ENCODE measurements at places on chromosomes 16 and 17. TPM values are rescaled to one million over a fixed set of nuclear protein-coding genes. Genes with fewer than 3 reads are reported as not detected.

DNA sequence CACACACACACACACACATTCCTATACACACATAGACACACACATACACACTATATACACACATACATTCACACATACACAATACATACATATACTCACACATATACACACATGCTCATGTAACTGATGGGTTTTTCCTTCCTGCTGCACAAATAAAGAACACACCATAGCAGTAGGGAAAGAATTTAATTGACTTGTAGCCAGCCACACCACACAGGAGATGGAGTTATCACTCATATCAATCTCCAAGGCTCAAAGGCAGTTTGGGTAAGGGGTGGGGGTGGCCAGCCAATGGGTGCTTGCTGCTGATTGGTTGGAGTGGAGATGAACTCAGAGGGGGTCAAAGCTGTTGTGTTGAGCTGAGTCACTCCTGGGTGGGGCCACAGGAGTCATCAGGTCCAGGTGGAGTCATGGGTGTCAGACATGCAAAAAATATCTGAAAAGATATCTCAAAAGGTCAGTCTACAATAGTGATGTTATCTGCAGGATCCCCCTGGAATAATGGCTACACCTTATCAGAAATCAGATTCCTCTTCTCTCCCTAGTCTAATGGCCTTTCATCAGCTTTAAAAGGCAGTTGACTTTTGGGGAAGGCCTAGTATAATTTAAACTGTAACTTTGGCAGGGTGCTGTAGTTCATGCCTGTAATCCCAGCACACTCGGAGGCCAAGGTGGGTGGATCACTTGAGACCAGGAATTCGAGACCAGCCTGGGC is 46.1 kb downstream of the WSB1 start:
- peak; percentile 78 for DNase-seq

DNA sequence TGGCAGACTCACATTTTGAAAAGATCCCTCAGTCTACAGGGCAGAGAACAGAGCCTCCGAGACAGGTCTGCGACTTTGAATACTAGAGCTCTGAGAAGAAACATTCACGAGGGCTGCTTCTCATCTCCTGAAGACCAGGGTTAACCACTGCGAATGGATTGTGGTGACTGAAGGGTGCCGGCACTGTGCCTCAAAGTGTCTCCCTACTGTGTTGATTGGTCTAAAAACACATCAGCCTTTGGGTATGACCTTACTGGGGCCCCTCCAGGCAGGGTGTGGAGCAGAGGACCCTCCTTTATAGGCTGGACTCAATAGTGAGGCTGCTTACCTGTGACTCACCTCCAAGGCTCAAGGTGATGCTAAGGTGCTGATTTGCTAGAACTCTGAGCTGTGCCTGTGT is 2.6 kb upstream of the LGALS9 start:
- no peak for DNase-seq

- no peak for DNase-seq
Observed at GRCh38 chr17:79872762-79873161, 33.5 kb upstream of the CBX4 start.

The SEPTIN12 gene
- total RNA-seq: not detected

The KRT20 gene
- 1.5 TPM for total RNA-seq

DNA sequence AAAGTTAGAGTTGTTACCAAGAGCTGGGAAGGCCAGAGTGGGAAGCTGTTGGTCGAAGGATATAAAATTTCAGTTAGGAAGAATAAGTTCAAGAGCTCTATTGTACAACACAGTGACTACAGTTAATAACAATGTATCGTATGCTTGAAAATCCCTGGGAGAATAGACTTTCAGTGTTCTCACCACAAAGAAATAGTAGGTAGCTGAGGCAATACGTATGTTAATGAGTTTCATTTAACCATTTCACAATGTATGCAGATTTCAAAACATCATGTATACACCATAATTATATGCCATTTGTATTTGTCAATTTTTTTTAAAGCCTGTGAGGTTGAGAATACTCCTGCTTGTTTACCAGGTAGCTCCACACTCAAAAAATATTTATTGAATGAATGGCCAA is 41.5 kb upstream of the MYOCD start:
- DNase-seq: no peak

The UMOD gene
- not detected for total RNA-seq

- no peak for DNase-seq
Observed at GRCh38 chr16:85422632-85423550, 190.2 kb upstream of the GSE1 start.

DNA sequence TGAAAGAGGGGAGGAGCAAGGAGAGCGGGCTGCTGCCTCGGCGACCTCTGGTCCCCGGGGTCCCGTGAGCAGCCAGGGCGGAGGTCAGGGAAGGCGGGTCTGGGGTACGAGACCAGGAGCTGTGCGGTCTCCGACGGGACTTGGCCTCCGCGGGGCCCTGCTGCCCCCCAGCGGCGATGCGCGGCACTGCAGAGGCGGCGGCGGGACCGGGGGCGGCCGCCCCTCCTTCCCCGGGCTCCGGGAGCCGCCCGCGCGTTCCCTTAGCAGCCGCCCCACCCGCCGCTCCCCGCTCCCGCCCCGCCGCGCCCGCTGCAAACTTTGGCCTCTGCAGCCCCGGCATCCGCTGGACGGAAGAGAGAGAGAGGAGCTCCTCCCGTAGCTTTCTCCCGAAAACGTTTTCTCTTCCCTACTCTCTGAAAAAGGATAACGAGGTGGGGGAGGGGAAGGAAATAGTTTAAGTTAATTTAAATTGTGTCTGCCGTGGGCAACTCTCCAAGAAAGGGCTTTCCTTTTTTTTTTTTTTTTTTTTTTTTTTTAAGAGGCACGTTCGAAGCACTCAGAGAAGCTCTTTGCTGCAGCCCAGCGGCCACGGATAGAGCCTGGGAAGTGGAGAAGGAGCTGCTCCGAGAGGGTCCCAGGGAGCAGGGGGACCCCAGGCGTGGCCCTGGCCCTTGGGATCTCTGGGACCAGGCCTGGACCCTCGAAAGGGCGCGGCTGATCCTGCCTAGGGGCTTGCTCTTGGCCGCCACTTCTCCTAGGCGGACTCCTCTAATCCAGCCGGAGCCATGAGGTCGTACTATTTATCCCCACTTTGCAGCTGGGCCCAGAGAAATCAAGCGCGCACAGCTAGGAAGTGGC is 43.2 kb downstream of the C16orf82 start:
- DNase-seq: no peak

The TNS4 gene
- total RNA-seq: 36.6 TPM

DNA sequence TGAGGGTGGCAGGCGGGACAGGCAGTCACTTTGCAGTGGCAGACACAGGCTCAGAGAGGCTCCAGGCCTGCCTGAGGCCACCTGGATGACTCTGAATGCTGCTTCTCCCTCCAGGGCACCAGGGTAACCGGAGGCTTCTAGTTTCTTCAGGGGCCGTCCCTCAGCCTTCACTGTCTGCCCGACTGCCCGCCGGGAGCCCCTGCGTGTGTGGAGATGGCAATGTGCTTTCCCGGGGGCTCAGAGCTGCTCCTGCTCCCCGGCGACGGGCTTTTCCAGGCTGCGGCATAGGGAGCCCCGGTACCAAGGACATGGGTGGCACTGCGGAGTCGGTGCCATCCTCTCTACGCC is 51.5 kb downstream of the CBFA2T3 start:
- no peak for DNase-seq

DNA sequence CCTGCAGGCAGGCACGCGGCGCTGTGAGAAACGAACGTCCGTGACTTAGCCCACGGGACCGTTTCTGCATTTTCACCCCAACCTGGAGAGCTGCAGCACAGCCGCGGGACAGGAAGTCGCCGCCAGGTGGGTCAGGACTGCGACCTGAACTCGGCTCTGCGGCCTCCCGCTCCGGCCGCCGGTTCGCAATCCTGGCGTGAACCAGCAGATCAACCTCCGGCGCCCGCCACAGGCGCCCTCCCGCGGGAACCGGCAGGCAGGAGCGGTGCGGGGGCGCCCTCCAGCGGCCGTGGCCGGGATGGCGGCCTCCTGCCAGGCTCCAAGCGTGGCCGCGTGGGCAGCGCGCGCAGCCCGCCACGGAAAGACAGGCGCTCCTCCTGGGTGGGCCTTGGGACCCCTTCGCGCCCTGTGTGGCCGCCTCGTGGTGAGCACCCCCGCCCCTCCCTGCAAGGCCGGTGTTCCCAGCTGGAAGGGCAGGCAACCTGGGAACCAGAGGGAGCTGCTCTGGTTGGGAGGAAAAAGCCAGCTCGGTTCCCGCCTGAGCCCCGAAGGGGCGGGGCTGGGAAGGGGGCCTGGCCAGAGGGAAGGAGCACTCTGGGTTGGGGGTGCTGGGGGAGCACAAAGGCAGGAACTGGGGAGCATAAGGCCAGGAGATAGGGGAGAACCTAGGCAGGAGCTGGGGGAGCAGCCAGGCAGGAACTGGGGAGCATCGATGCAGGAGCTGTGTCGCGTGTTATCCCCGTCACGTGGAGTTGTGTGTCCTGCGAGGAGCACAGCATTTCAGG is 28.2 kb downstream of the ACTG1 start:
- DNase-seq: peak; percentile 85

DNA sequence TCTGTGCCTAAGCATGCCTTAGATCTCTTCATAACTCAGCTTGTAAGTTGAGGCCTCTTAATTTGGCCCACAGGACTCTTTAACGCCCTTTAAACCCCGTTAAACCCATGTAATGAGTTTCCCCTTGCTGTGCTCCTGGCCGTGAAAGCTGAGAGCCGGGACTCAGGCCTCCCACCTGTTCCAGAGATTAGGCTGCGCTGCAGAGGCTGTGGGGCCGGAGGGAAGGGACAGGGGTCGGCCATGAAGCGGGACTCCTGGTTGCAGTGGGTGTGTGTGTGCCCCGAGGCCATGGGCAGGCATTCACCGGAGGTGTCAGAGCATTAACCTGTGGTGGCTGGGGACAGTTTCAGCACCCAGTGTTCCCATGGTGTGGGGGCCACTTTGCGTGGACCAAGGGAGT is 150.8 kb upstream of the IRX3 start:
- DNase-seq: no peak

GRCh38 chr16:51155820-51156806 is 5.0 kb upstream of the SALL1 start:
- no peak for DNase-seq

GRCh38 chr17:80895366-80895765 is 96.3 kb upstream of the CHMP6 start:
- no peak for DNase-seq

- no peak for DNase-seq
Observed at GRCh38 chr16:27991876-27992275, 71.6 kb downstream of the GSG1L start.

GRCh38 chr17:48804936-48805411 is 12.1 kb downstream of the TTLL6 start:
- DNase-seq: peak; percentile 77

DNA sequence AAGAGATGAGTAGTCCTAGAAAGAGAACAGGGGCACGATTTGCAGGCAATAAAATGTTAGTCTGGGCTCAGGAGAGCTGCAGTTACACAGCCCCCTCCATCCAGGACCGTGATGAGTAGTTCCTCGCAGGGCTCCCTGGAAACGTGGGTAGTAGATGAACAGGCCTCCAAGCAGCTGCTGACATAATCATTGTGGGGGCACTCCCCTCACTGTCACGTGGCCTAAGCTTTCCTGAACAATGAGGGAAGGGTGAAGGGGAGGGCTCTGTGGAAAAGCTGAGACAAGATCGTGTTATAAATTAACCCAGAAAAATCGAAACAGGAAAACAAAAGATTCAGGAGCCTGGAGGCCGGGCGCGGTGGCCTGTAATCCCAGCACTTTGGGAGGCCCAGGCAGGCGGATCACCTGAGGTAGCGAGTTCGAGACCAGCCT is 1.3 kb upstream of the PER1 start:
- DNase-seq: no peak

The PER1 gene
- total RNA-seq: 87.6 TPM

GRCh38 chr16:71297341-71297634 is 8.1 kb upstream of the CMTR2 start:
- no peak for DNase-seq

DNA sequence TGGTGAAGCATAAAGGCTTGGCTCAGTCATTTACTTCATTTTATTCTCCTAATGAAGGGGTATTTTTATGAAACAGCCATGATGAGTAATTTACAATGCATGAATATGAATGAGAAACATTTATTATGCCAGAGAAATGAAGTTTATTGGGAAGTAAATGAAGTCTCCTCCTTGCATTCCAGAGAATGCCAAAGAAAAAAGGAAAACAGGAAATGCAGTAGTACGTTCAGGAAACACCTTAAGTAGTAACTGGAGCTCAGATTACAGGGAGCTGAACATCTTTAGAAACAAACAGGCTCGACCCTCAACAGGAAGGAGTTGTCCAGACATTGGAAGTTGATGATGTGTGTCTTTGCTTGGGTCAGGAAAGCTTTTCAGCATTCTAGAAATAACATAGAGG is 4.6 kb downstream of the KRT34 start:
- DNase-seq: no peak

DNA sequence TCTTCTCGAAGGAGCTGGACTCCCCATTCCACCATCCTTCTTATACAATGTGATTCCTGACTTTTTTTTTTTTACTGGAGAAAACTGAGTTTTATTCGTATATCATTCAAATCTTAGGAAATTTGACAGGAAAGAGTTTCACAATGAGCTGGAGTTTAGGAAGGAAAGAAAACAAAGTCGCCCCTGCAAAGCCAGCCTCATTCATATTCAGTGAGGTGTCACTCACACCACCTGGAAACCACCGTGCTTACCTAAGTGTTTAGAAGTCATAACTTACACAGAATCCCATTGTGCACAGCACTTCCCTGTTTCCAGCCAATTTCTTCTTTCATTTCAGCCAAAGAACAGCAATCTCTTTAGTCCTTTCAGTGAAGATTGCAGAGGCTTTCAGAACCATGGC is 90.3 kb upstream of the CHMP6 start:
- DNase-seq: no peak

DNA sequence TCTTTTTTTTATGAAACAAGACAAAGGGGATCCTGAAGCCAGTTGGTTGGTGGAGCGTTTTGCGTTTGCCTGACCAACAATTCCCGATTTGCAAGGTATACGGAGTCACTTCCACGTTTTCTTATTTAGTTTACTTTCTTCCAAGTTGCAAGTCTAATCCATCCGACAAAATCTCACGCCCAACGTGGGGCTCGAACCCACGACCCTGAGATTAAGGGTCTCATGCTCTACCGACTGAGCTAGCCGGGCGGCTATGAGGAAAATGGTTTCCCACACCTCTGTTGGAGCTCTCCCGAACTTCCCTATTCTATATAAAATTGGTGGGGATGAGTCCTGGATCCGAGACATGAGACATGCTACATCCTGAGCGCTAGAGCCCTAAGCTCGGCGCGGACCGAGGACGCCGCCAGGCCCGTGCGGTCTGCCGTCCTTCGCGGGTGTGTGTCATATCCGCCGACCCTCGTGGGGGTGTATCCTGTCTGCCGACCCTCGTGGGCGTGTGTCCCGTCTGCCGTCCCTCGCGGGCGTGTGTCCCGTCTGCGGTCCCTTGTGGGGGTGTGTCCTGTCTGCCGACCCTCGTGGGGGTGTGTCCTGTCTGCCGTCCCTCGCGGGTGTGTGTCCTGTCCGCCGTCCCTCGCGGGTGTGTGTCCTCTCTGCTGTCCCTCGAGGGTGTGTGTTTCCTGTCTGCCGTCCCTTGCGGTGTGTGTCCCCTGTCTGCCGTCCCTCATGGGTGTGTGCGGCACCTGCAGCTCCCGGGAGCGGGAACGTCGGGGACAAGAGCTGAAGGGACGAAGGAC is 22.6 kb downstream of the ZNF213 start:
- peak; percentile 90 for DNase-seq

Data from HCT116 (cell line).